ENCODE measurements at places on chromosomes 13 and 19.

DNA sequence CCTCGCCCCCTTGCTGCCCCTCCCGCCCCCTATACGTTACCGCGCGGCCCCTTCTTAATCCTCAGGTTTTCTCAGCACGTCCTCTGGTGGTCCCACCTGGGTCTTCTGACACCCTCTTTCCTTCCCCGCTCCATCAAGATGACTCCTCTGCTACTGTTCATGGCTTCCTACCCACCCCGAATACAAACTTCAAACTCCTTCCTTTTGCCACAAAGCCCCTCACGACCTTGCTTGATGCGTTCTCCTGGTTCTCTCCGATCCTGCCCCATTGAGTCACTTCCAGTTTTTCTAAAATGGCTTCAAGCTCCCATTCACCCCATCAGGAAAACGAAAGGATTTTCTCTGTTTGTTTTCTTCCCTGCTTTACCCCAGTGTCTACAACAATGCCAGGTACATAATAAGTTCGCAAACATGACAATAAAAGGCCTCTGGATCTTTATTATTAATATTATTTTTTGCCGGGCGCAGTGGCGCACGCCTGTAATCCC lies 734 bp upstream of the SERTAD3 start:
- DNase-seq = no peak

- DNase-seq = no peak
These were observed 20.0 kb upstream of the ZNF841 start for GRCh38 chr19:52115526-52116053.

DNA sequence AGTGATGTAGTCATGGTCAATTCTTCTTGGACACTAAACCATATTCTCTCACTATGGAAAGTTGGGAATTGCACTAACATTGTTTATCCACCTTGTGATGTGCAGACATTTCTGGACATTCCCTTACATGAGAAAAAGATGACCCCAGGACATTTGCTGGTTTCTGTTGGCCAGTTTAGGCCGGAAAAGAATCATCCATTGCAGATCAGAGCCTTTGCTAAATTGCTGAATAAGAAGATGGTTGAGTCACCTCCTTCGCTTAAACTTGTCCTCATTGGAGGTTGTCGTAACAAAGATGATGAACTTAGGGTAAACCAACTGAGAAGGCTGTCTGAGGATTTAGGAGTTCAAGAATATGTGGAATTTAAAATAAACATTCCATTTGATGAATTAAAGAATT lies at the start of gene UTP14C:
TSS of gene UTP14C (plus strand) at position 211 of the 400 bp plus-strand sequence. CDS start 4,114 bp downstream, outside the sequence.
- DNase-seq = no peak

DNA sequence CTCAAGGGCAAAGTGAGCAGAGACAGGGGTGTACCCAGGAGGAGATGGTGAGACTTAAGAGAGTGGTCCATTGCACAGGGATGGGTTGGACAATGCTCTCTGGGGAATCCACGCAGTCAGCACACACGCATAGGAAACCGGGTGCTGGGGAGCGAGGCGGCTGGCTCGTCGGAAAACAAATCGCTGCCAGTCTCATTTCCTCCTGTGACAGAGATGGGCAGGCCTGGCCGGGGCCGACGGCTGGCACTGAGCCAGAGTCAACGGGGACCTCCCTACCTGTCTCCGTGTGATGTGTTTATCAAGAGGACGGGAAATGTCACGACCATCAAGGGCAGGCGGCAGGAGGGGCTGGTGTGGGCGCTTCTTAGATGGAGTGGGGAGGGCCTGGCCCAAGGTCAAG lies 27.3 kb downstream of the PTPRS start:
- DNase-seq = no peak

GRCh38 chr13:94674609-94675348 lies 37.6 kb downstream of the SOX21 start:
- DNase-seq = peak; percentile 57

DNA sequence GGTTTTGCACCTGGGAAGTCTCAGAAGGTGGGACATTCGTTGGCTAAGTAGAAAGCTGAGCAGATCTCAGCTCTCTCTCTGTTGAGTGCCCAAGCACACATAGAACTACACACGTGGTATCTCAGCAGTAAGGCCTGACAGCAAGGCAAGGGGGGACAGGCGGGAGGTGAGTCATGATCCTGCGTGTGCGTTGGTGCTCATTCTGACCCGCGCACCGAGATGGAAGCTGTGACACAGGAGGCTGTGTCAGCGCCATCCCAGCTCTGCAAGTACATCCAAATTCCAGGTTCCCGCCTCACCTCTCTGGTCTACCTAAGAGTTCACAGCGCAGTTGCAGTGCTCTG lies 135.7 kb downstream of the USP12 start:
- no peak for DNase-seq

GRCh38 chr19:44943801-44944249 lies 1.8 kb downstream of the APOC4 start:
- DNase-seq = no peak

DNA sequence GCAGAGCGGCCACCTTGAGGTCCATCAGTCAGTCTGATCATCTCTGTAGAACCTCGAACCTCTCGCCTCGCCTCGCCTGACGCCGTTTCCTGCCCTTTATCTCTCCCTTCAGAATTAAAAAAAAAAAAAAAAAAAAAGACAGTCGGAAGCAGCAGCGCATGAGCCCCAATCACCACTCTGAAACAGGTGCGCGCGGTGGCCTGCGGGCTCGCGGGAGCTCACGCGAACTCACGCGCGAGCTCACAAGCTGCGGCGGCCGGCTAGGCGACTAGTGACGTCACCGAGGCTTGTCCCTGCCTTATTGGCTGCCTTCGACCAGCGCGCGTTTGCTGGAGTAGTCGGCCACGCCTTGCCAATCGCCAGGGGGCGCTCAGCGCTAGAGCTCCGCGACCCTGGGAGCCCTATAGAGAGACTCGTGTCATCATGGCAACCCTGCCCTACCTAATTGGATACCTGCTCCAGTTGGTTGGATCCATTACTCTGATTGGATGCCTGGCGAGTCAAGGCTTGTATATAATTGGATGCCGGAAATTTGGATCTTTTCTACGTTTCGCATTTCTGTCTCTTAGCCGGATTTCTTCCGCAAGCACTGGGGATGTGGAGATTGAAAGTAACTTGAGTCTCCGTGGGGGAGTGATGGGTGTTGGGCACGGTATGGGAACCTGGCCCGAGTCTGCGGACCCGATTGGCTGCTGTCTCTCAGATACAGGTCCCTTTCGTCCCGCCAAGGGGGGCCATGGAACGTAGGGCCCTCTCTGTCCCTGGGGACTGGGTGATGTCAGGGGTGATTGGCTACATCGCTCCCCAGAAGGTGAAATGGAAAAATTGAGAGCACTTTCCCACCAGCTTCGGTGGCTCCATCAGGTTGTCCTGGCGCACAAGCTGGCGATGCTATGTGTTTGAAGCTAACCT lies 31.6 kb downstream of the SYT3 start:
- DNase-seq = peak; percentile 80

- no peak for DNase-seq
These were observed 260.0 kb downstream of the COG6 start for GRCh38 chr13:39915418-39915817.

- no peak for DNase-seq
These were observed 53.9 kb upstream of the KLHL1 start for GRCh38 chr13:70162141-70162540.

GRCh38 chr13:99266827-99267226 lies 8.6 kb upstream of the GPR18 start:
- no peak for DNase-seq

DNA sequence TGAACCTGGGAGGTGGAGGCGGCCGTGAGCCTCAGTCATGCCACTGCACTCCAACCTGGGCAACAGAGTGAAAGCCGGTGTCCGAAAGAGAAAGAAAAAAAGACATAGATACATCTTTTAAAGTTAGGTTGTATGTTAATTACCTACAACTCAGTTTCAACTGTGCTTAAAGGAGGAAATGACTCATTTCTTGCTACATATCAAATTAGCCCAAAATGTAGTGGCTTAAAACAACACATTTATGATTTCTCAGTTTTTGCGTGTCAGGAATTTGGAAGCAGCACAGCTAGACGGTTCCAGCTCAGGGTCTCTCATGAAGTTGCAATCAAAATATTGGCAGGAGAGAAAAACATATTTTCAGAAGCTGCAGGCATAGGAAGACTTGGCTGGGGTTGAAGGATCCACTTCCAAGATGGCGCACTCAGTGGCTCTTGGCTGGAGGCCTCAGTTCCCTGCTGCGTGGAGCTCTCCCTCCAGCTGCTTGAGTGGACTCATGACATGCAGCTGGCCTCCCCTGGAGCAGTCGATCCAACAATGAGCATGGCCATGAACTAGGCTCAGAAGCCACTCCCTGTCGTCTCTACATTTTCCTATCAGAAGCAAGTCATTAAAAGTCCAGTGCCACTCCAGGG lies 7.1 kb downstream of the LDLR start:
- DNase-seq = peak; percentile 46

- DNase-seq = no peak
These were observed 305.1 kb downstream of the KCNRG start for GRCh38 chr13:50320271-50320862.

DNA sequence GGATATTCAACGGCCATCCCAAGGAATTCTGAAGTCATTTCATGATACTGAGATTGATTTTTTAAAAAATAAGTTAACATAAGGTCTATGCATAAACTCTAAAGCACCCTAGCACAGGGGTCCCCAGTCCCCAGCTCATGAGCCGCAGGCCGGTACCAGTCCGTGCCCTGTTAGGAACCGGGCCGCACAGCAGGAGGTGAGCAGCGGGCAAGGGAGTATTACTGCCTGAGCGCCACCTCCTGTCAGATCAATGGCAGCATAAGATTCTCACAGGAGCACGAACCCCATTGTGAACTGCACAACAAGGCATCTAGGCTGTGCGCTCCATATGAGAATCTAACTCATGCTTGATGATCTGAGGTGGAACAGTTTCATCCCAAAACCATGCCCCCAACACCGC lies 31.0 kb downstream of the RCBTB1 start:
- no peak for DNase-seq

DNA sequence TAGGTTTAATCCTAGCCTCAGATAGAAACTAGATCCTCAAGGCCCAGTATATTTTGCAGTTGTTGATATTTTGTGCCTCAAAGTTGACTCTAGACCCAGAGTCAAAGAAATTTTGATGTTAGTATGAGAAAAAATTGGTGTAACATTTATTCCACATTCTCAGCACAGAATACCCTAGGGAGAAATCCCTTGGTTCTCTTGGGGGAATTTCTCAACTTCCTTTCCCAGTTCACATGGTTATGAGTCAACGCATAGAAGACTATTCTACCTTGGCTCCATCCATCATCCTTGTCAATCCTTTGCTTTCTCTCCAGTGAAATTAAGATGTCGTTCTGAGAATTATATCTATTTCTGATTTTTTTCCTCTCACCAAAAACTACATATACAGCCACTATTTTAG lies 145.3 kb downstream of the POSTN start:
- DNase-seq = no peak

GRCh38 chr13:52001120-52001731 lies 10.0 kb downstream of the ATP7B start:
- no peak for DNase-seq

DNA sequence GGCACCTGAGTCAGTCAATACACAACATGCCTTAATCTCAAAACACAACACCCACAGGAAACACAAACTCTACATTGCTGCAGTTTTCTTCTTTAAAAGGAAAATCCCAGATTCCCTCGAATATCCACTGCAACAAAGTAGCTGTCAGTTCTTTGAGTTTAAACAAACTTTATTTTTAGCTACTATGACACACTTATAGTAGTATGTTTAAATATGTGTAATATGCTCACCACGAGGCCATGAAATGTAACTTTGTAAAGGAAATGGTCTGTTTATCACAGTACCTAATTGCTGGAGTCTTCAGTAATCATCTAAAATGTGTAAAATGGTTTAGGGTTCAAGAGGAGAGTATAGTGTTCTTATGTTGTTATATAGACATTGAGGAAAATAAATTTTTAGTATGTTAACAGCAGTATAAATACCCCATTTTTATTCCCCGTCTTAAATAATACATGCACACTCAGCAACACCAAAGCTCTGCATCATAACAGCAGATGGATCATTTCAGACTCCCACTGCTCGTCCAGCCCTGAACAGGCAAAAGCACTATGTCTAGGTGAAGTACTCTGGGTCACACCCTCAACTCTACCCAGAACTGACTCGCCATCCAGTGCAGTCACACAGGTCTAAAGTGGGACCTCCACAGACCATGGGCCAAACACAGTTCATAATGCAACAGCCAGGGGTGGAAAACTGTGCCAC lies 20.6 kb downstream of the TUBGCP3 start:
- no peak for DNase-seq

GRCh38 chr19:40279761-40280607 lies 5.2 kb downstream of the AKT2 start:
- DNase-seq = no peak

DNA sequence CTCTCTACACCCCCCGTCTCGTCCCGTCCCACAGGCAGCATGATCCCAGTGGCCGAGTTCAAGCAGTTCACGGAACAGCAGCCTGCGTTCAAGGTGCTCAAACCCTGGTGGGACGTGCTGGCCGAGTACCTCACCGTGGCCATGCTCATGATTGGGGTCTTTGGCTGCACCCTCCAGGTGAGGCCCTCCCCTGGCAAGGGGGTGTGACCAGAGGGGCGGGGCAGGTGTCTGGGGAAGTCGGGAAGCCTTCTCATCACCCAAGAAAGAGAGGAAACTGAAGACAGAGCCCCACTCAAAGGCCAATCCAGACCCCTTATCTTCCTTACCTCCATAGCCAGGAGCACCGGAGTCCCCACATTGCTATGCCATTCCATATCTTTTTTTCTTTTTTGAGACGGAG lies 7.3 kb downstream of the LRRC8E start:
- DNase-seq = no peak

DNA sequence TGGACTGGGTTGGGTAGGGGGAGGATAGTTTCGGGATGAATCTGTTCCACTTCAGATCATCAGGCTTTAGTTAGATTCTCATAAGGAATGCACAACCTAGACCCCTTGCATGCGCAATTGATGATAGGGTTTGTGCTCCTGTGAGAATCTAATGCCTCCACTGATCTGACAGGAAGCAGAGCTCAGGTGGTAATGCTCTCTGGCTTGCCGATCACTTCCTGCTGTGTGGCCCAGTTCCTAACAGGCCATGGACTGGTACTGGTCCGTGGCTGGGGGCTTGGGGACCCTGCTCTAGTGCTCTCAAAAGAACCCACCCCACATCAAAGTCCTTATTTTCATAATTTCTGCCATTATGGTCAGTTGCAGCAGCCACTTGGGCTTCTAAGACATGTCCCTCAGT lies 30.1 kb downstream of the DNAJC3 start:
- no peak for DNase-seq

GRCh38 chr19:17499648-17500446 lies 11.6 kb upstream of the PGLS start:
- no peak for DNase-seq

- no peak for DNase-seq
These were observed 3.6 kb upstream of the MIER2 start for GRCh38 chr19:347946-348861.

- no peak for DNase-seq
These were observed 6.6 kb upstream of the CEBPG start for GRCh38 chr19:33366897-33367296.

DNA sequence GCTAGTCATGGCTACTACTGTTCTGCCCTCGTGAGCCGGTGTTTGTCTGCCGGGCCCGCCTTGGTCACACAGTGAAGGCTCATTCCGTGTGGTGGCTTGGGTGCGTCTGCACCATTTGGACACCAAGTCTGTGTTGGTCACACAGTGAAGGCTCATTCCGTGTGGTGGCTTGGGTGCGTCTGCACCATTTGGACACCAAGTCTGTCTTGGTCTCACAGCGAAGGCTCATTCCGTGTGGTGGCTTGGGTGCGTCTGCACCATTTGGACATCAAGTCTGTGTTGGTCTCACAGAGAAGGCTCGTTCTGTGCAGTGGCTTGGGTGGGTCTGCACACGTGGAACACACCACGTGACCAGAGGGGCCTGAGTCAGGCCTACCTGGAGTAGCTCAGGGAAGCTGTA lies 29.0 kb upstream of the DCUN1D2 start:
- no peak for DNase-seq

Data from stimulated activated CD4-positive, alpha-beta T cell treated with anti-CD3 and anti-CD28 coated beads, Interleukin-4, amount 100 ng/mL, for 1 hour (primary cell).